RPMI8226 (cell line): ENCODE measurements at places on chromosomes 1 and 21.

DNA sequence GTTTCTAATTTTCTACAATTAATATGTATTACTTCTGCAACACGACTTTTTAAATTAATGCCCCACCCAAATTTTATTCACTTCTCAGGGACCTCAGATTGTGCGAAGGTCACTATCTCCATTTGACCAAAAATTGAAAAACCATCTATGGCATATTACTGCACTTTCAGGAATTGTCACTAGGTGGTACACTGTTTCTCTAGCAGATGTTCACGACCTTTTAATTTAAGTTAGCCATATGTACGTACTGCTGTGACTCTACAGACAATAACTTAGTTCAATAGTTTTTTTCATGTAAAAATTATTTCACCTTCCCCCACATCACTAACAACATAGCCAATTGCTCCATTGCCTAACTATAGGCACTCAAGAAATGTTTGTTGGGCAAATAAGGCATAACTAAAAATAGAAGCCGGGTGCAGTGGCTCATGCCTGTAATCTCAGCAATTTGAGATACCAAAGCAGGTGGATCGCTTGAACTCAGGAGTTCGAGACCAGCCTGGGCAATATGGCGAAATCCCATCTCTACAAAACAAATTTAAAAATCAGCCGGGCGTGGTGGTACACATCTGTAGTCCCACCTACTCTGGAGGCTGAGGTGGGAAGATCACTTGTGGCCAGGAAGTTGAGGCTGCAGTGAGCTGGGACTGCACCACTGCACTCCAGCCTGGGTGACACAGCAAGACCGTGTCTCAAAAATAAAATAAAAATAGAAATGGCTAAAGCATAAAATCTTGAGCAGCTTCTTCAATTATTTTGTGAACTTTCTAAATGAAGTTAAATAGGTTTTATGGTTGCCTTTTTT lies 75.7 kb upstream of the PKN2 start:
- peak; percentile 20 for DNase-seq

- no peak for DNase-seq
These were observed 54.1 kb upstream of the MUTYH start for GRCh38 chr1:45394342-45394741.

- DNase-seq: peak; percentile 56
These were observed 19.2 kb downstream of the CRCT1 start for GRCh38 chr1:152533327-152533938.

DNA sequence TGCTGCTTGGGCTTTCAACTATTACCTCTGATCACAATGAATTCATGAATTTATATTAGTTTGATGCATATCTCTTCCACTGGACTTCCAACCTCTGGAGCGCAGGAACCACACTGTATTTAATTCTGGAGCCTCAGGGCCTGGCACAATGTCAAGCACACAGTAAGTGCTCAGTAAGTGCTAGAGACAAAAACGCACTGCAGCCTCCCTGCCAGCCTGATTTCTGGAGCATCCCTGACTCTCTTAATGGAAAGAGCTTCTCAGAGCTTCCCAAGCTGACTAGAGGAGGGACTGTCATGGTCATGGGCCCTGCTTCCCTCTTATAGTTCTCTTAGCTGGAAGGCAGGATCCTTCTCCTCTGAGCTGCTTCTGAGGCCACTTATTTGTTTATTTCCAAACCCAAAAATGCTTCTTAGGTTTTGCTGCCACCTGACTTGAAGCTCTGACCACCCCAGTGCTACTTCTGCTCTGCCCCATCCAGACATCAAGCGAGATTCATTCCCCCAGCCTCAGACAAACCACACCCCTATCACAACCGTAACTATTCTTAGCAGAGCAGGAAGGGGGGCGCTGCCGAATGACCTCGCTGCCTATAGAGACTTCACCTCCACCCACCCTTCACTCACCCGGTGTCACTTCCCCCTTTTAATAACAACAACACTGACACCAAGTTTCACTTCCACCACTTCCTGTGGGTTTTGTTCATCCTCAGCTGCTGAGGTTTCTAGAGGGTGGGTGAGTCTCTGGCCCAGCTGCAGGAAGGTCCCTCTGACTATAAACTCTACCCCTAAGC lies 33.6 kb downstream of the NUAK2 start:
- DNase-seq: peak; percentile 99

DNA sequence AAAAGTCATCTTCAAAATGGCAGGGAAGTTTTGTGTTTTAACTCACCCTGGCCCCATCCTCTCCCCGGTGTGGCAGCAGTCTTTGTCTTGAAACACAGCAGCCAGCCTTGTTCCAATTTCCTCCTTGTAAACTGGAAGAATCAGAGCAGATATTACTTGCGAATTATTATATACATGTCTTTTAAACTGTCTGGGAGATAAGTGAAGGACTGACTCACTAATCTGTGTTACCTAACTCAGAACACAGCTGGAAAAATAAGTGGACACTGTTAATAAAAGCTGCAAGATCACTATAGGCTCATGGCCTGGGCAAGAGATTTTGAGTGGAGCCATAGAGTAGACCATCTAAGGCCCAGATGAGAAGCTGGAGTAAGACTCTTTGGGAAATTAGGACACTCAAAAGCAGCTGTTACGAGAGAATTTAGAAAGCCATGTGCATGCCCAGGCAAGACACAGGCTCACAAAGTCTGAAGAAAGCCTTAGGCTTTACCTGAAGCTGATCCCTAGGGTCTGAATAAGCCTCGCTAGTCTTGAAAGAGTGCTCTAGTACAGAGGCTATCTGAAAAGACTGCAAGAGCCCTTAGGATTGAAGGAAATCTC lies 233.0 kb upstream of the RAB4A start:
- no peak for DNase-seq

DNA sequence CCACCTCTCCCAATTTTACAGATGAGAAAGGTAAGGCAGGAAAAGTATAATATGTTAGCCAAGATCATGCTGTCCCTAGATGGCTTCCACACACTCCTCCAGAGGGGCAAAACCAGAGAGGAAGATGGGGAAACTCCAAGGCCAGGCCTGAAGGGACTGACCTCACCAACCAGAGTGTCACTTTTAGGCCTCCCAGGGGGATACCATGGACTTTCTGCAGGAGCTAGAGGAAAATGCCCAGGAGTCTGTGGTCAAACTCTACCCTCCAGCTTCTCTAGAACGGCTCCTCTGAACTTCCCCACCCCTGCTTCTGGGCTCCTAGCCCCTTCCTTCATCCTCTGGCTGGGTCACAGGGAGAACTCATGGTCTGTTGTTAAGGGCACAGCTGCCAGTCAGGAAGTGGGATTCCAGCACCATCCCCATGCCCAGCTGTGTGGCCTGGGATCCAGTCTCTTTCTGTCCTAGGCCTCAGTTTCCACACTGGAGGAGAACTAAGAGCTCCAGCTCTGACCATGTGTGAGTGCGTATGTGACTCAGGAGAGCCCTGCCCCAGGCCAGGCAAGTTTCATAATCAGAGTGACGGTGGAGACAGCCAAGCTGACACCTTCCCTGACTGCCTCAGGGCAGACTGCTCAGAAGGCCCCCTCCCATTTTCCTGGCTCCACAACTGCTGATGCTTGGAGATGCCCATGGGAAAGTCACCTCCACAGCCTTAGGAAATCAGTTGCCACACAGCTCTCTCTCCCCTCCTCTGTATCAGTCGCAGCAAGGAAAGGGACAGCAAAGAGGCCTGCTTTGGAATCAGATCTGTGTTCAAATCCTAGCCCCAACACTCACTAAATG lies 1.9 kb downstream of the IGSF8 start:
- DNase-seq: no peak
